ENCODE measurements at places on chromosomes 13 and 19. TPM values are rescaled to one million over a fixed set of nuclear protein-coding genes. Genes with fewer than 3 reads are reported as not detected.
A peak's percentile ranks its signal among the peaks of the same experiment; 100 is the strongest.

GRCh38 chr13:98411617-98412265 is 165.2 kb downstream of the STK24 start:
- DNase-seq, result no peak

DNA sequence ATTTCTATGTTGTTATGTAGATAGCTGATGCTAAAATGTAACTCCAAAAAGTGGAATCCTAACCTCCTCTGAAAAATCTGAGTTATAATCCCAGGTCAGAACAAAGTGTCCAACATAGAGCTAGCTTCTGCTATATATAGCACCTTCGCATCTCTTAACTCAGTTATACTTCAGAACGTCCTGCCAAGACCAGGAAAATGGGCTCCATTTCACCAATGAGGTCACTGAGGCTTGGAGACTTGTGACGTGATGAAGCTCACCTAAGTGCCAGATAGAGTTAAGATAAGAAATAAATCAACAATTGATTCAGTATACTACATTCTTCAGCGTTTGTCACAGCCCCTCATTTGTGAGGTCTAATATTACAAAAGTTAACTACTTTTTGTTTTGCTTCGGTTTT is 88.8 kb downstream of the KCTD12 start:
- no peak for DNase-seq

DNA sequence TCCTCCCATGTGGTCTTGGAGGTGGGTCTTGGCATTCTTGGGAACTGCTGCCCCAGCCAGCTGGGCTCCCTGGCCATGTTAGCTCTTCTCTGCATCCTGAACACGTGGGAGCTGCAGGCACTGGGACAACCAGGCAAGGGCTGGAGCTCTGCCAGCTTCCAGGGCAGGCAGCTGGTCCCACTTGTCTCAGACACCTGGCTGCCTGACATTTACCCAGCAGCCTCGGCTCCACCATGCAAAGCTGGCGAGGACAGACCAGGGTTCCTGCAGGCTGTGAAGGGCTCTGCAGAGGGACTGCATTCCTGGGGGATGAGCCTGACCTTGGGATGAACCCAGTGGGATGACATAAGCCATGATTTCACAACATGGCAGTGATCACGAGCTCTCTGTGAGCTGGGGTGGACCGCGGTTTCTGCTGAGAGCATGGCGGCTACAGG is 99.0 kb upstream of the TSHZ3 start:
- DNase-seq, result no peak

GRCh38 chr19:39645800-39646411 is 9.8 kb upstream of the LGALS16 start:
- DNase-seq, result no peak

GRCh38 chr19:7533925-7534480 is 1.5 kb upstream of the PNPLA6 start:
- DNase-seq, result peak; percentile 83

GRCh38 chr19:29927944-29928625 is 14.0 kb upstream of the URI1 start:
- DNase-seq, result no peak

DNA sequence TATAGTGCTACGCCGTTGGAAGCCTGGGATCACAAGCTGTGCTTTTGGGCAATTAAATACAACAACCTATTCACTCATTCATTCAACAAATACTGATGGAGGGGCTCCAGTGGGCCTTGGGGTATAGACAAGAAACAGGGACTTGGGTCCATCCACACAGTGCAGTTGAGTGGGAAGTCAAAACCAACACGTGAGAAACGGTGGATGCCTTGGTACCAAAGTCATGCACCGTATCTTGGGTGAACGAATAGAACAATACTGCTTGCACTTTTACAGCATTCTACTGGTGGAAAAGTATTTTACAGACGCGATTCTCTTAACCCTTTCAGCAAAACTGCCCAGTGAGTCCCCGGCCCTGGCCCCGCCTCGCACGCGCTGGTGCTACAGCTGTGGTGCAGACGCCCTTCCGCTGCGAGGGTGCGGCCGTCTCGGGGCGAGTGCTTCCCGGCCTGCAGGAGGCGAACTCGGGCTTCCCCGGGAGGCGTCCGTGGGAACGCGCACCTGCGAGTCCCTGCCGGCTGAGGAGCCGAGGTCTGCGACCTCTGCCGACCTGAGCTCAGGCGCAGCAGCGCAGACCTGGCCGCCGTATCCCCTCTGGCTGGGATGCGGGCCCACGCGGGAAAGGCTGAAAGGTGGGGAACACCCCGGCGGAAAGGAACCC is 8.3 kb downstream of the TNFRSF19 start:
- DNase-seq, result no peak

DNA sequence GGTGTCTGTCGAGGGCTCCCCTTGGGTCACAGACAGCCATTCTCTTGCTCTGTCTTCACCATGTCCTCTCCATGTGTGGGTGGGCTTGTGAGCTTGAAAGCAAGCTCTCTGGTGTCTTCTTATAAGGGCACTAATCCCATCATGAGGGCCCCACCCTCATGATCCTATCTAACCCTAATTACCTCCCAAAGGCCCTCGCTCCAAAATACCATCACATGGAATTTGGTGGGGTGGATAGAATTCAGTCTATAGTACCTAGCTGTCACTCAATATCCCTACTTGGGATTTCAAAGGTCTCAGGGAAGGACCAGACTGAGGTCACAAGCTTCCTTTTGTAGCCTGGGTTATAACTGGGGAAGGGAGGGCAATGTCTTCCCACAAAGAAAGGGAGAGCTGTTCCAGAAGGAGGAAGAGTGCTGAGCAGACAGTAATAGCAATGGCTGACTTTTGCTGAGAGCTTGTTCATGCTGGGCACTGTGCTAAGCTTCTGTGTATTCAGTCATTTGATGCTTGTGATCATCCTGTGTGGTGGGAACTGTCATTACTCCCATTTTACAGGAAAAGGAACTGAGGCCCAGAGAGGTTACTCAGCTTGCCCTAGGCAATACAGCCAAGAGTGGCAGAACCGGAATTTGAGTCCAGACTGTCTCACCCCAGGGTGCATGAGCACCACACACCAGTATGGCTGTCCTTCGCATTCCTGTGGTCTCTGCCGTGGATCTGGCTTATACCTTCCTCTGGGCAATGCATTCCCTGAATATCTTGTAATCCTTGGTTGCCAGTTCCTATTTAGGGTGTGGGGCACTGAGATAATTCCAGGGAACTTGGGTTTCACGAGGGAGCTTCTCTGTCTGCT is 8.2 kb downstream of the FXYD5 start:
- DNase-seq, result no peak

DNA sequence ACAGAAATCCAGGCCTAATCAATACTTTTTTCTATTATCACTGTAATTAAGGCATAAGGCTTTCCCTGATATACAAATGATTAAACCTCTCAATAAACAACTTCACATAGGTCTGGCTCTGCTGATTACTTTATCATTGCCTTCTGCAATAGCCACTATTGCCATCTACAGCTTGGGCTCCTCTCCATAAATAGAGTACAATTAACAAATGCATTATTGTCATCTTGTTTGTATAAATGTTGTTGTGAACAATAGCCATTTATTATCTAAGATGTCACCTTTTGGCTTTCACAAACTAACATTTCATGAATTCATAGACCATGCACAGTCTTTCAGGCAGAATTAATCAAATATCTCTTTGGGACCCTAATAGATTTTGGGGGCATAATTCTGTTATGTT is 53.3 kb downstream of the NHLRC3 start:
- DNase-seq, result no peak

- DNase-seq, result no peak
Observed at GRCh38 chr13:45882626-45883025, 31.1 kb upstream of the SIAH3 start.

GRCh38 chr19:10009714-10010224 is 535 bp downstream of the COL5A3 start:
- DNase-seq, result no peak

DNA sequence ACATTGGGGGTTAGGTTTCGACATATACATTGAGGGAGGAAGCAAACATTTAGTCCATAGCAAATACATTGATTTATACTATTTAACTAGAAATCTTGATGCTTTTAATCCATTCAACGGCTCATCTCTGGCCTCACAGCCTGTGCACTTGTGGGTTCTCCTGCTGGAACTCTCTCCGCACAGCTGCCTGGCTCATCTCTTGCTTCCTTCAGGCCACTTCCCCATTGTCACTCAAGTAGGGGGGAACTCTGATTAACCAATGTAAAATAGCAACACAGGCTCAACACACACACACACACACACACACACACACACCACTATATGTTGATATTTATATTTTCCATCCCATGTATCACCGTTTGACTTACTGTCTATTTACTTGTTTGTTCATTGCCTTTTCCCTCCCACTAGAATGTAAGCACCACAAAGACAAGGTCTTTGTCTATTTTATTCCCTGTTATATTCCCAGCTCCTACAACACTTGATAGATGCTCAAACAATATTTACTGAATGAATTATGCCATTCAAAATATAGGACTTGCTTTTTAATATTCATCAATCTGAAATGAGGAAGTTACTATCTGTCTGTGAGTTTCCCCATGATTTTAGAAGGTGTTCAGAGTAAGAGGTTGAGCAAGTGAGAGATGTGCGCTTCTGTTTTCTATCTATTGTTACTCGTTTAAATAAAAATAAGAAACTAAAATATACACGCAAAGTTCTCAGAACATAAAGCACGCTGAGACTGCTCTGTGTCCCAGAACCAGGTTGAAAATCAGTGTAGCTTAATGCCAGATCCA is 29.8 kb upstream of the PABPC3 start:
- DNase-seq, result no peak

DNA sequence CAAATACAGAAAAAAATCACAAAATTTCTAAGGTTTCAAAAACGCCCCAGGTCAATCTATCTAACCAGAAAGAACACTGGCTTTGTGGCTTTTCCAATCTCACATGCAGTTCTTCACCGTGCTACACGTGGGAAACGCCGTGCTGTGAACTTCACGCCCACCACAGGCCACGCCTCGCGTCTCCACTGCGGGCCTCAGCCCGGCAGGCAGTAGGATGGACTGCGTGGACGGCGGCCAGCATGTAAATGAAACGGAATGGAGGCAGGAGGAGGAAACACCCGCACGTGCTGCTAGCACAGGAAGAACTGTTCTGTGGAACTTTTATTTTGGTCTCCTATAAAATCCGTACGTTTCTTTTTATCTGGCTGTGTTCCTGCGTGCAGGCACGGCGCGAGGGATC is 23.8 kb downstream of the ZNF787 start:
- DNase-seq, result no peak

GRCh38 chr13:90402613-90403012 is 944.9 kb upstream of the MIR17HG start:
- DNase-seq, result no peak

- no peak for DNase-seq
Observed at GRCh38 chr13:35345992-35346391, 130.5 kb downstream of the MAB21L1 start.

GRCh38 chr19:46803555-46803954 is 15.2 kb upstream of the SLC1A5 start:
- DNase-seq, result no peak

DNA sequence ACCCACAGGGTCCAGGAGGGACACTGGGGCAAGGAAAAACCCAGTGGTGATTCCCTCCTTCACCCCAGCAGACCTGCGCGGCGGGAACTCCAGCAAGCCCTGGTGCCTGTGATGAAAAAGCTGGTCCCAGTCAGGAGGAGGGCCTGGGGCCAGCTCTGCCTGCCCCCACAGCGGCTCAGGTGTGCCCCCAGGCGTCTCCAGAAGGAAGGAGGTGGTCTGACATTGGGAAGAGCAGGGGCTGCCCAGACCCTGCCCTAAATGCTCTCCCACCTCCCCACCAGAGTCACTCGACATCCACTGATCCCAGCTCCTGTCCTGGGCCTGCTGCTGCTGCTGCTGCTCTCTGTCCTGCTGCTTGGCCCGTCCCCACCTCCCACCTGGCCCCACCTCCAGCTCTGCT is 6.2 kb downstream of the PTH2 start:
- no peak for DNase-seq

DNA sequence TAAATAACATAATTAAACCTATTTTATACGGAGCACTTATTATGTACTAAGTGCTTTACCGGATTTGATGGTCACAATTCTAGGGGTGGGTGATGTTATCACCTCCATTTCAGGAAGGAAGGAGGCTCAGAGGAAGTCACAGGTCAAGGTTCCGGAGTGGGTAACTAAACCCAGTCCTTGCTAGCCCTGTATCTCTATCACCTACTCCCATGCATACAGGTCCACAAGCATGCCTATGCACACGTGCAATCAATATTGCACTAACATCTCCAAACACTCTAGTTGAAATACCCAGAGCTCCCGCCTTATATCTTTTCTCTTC is 17.8 kb upstream of the FOSB start:
- no peak for DNase-seq

DNA sequence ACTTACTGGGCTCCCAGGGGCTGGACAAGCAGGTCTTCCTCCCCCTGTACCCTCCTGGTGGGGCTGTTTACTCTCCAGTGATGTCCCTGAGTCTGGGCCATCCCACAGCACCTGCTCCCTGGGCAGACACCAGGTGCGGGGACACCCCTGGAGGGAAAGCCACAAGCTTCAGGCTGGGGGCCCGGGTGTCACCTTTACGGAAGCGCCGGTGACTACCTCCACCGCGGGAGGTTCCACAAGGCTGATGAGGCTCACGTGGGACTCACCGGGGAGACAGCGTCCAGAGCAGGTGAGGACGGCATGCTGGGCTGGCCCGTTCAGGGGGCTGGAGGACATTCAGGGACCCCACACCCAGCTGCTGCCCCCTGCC is 24.9 kb downstream of the NFILZ start:
- DNase-seq, result no peak

DNA sequence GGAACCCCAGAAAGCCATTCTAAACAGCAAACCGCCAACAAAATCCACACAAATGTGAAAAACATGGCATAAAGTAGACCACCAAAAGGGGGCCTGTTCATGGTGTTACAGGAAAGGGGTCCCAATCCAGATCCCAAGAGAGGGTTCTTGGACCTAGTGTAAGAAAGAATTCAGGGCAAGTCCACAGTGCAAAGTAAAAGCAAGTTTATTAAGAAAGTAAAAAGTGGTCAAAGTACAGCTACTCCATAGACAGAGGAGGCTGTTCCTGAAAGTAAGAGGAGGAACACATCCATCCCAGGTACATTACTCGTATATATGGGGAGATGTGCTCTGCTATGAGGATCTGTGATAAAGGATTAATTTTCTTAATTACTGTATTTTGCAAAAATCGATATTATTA is 67.8 kb upstream of the SLC15A1 start:
- DNase-seq, result no peak

- DNase-seq, result no peak
Observed at GRCh38 chr13:27917121-27917947, 2.5 kb upstream of the PDX1 start.

Gene PPP1R13L
- 7.7 TPM for total RNA-seq

Gene MBD3L3
- not detected for total RNA-seq

Gene TEX26
- total RNA-seq, result 0.16 TPM

Gene ZNF536
- 34.4 TPM for total RNA-seq

Gene GAPDHS
- not detected for total RNA-seq

Gene CEACAM20
- total RNA-seq, result not detected

Gene LIN7B
- total RNA-seq, result 4.7 TPM

Gene GFY
- not detected for total RNA-seq

Gene LRRC25
- 2.9 TPM for total RNA-seq

Gene TMED1
- total RNA-seq, result 23.5 TPM

Gene UFM1
- total RNA-seq, result 164 TPM

Gene ZNF83
- total RNA-seq, result 132 TPM

Gene IL11
- total RNA-seq, result 0.42 TPM

Gene RAB3A
- 4.7 TPM for total RNA-seq

Gene HOMER3
- total RNA-seq, result 20.7 TPM

Gene LYPD5
- 0.58 TPM for total RNA-seq

Gene PRR19
- total RNA-seq, result not detected

Data from urinary bladder (tissue), 4 donors.